Effector memory CD8-positive, alpha-beta T cell (primary cell): ENCODE measurements at places on chromosomes 1 and 21.
A peak's percentile ranks its signal among the peaks of the same experiment; 100 is the strongest.

- DNase-seq: no peak
These were observed 696 bp upstream of the CLDN14 start for GRCh38 chr21:36480618-36481017.

DNA sequence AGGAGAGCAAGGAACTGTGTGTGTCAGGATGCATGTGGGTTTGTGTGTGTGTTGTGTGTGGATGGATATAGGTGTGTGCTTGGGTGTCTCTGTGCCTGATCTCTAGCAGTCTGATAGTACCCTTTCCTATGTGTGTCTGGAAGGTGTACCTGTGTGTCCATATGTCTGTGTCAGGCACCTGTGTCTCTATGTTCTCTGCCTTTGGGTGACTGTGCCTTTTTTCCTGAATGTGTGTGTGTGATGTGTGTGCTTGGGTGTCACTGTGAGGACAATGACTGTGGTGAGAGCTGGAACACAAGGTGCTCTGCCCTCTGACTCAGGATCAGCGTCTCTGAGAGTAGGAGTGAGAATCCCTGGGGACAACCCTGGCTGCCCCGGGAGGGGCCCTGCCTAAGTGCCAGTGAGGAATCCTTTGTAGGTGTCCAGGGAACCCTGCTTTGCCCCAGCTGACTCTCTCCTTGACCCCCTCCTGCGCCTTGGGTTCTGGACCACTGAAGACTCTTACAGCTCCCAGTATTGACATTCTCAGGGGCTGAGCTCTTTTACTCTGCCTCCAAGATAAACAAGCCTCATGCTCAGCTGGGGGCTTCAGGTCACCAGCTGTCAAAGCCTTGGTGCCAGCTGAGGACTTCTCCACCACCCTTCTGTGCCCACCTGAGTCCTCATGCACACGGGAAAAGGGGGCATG is 735 bp upstream of the EFNA3 start:
- no peak for DNase-seq

- DNase-seq: no peak
These were observed 36.8 kb downstream of the SMYD2 start for GRCh38 chr1:214317734-214318133.

- DNase-seq: no peak
These were observed 31.0 kb downstream of the TRIT1 start for GRCh38 chr1:39852214-39852791.

DNA sequence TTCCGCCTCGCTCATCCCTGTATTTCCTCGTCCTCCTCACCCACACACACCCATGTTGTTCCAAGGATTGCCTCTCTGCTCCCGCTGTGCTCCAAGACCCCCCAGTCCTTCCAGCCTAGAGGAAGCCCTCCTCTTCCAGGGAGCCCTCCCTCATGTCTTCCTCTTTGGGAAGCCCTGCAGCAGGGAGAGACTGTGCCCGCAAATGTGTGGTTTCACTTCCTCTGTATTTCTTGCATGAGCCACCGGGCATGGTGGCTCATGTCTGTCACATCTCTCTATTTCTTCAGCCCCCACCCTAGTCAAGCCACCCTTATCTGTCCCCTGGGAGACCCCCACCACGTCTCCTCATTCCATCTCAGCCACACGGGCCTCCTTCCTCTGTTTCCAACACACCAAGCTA is 57.5 kb upstream of the PAX7 start:
- no peak for DNase-seq

- DNase-seq: no peak
These were observed 5.7 kb downstream of the CTPS1 start for GRCh38 chr1:40985161-40985560.

GRCh38 chr1:187504779-187505178 is 676.0 kb downstream of the PLA2G4A start:
- no peak for DNase-seq

DNA sequence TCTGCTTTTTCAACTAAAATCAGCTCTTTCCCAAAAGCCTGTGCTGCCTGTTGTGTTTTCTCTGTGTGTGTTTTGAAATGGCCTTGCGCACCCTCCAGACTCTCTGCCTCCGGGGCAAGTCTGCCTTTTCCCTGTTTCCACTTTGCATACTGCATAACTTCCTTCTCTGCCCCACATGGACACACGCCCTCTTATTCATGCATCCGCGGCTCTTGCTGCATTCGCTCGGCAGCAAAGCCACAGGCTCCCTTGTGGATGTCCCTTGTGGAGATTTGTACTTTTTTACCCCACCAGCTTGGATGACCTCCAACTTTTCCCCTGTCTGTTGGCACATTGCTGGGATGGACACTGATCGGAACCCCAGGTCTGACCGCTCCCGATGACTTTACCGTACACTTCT is 147.6 kb downstream of the ADSS2 start:
- DNase-seq: no peak

GRCh38 chr21:27477296-27477695 is 510.4 kb upstream of the ADAMTS5 start:
- DNase-seq: no peak

DNA sequence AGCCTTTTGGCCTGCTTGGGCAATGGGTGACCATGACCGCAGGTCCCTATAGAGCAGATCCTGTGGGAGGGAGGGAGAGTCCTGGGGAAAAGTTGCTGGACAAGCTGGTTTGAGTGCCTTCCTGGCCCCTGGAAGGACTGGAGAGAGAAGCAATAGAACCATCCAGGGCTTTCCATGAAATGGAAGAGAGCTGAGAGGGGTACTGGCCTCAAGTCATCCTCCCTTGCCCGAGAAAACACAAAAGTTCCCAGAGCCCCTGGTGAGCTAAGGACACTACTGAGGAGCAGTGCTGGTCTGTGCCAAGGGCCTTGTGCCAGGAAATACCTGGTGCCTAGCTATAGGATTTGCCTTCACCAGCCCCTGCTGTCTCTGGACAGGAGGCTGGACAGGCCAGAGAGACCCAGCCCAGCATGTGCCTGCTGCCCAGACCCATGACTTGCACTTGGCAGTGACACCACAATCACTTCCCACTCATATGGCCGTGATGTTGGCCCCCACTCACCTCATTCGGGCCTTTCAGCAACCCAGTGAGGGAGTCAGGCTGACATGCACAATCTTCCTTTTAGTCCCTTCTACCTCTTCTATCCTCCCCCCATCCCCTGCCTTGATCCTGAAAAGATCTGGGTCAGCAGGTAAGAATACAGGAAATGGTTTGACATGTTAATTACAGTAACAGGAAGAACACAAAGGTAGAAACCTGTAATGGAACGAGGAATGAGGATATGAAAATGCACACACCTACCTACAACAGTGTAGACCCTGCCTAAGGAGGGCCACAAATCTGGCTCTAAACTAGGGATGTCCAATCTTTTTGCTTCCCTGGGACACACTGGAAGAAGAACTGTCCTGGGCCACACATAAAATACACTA is 7.0 kb downstream of the SH3BP5L start:
- no peak for DNase-seq

DNA sequence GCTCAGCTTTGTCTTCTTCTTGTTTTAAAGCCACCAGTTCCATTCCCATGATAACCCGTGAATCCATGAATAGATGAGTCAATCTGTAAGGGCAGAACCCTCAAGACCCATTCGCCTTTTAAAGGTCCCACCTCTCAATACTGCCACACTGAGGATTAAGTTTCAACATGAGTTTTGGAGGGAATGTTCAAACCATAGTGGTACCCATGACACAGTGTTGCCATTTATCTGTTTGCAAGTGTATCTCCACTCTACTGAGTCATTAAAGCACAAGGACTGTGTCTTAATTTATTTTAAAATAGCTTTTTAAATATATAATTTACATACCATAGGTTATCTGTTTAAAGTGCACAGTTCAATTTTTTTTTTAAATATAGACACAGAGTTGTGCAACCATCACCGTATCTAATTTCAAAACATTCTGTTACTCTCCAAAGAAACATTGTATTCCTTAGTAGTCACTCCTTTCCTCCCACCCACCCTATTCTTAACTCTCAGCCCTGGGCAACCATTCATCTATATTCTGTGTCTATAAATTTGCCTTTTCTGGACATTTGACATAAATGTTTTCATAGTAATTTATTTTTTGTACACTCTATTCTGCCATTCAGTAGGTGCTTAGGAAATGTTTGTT is 4.8 kb upstream of the IL24 start:
- no peak for DNase-seq

GRCh38 chr21:25169370-25169769 is 437.9 kb downstream of the MRPL39 start:
- DNase-seq: no peak

DNA sequence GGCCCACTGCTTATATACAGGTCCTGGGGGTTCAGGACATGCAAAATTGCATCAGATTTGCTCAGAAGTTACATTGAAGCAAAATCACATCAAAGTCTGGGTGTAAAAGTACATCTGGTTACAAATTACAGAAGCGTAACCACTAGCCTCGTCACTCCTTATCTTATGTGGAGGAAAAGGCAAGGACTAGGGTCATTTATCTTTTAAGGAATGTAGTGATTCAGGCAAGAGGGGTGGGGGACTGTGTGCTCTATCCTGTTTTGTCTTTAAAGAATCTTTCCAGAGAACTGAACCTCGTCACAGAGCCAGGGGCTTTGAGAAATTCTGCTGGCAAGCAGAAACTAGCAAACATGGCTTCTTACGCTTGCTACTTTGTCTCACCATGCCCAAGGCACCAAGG is 61.1 kb upstream of the RAB4A start:
- no peak for DNase-seq

GRCh38 chr21:37560385-37560784 is 193.8 kb downstream of the DYRK1A start:
- DNase-seq: no peak

GRCh38 chr1:145690587-145691558 is 16.3 kb downstream of the PDZK1 start:
- DNase-seq: peak; percentile 50

DNA sequence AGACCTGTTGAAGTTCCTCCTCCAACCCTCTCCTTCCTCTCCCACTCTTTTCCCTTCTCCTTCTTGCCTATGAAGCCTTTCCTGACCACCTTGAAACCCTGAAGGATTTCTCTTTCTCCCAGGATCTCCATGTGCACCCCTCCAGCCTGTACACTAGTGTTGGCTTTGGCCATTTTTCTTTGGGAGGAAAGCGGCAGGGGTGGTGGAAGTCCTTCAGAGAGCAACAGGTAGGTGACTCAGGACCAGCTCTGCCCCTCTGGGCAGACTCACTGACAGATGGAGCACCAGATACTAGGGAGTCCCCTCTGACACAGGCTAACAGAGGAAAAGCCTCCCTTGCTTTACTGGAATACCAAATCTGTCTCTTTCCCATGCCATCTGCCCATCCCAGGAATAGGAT is 4.6 kb downstream of the SLC26A9 start:
- DNase-seq: no peak

DNA sequence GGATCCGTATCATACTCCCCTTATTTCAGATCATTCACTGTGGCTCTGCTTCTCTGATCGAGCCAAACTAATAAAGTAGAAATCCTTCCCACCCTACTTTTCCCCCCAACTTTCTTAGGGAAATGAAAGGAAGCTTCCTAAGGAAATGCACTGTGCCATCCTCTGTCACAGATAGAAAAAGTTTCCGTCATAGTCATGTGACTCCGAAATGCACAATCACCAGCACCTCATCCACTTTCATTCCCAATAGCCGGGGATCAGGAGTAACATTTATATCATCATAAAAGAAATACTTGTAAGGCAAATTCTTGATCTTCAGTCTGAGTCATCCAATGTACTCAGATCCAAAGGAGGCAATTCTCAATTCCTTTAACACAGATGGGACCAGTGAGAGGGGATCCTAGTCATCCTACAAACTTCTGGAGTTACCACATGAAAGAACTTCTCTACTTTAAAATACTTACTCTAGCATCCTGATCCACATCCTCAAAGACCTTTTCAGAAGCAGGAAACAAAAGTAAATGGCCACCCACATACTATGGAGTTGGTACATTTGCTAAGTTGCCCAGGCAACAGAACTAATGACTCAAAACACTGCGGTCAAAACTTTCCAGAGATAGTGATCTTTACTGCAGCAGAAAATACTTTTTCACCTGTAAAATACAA is 97.8 kb upstream of the ZC3H11B start:
- DNase-seq: no peak

DNA sequence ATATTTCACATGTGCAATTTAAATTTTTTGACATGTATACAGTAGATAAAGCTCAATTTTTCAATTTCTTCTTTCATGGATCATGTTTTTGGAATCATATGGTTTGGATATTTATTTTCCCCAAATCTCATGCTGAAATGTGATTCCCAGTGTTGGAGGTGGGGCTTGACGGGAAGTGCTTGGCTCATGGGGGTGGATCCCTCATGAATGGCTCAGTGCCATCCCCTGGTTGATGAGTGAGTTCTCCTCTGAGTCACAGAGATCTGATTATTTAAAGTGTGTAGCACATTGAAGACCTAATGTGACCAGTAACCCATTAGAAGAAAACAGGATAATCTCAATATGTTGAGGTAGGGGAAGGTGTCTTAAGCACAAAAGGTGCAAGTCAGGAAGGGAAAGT is 9.1 kb upstream of the IFI16 start:
- no peak for DNase-seq

DNA sequence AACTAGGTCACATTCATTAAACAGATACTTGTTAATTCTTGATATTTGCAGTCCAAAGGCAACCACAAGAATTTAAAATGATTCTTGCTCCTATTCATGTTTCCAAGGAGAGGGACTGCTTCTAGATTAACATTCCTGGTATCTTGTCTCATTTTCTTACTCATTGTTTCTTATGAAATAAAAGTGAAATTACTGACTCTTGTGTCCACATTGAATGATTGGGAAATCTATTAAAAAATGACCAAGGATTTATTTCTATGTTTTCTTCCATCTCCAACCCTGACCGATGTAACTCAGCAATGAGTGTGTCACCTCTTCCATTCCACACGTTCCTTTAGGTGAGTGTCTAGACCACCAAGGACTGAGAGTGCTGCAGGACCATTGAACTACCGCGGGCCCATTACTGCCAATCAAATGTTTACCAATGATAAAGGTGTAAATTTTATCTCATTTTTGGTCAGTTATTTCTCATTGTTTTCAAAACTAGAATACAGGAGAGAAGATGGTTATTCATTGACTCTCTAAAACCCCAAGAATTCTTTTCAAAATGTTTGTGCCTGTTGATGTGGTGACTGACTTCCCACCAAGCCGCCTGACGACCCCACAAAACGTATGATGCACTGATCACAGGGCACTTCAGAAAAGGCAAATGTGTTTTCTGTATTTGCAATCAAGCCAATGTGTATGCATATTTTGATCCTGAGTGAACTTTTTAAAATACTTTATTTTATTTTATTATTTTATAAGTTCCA is 414.6 kb upstream of the PTBP2 start:
- DNase-seq: no peak

- no peak for DNase-seq
These were observed 37.8 kb downstream of the FRRS1 start for GRCh38 chr1:99728494-99729235.

GRCh38 chr1:199046618-199047017 is 407.8 kb downstream of the PTPRC start:
- DNase-seq: no peak

GRCh38 chr1:210757677-210758076 is 376.3 kb downstream of the KCNH1 start:
- DNase-seq: no peak

DNA sequence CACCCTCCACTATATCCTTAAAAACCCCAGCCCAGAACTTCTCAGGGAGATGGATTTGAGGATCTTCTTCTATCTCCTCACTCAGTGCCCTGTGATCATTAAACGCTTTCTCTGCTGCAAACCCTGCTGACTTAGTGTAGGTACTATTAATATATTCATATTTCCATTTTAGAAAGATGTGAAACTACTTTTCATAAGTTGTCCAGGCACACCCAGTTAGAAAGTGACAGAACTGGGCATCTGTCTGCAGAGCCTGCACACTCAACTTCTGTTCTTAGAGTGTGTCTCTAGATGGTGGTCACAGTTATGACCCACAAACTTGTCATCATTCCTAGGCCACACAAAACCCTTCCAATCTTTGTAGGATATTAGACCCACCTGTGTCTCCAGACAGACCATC is 55.0 kb downstream of the FCRL5 start:
- no peak for DNase-seq
